Subcutaneous preadipocyte (primary cell): ENCODE measurements at places on chromosomes 5 and 9. TPM values are rescaled to one million over a fixed set of nuclear protein-coding genes. Genes with fewer than 3 reads are reported as not detected.

The PCSK1 gene
- total RNA-seq, result 0.20 and 1.1 TPM in 2 replicates

The TMC1 gene
- total RNA-seq, result 0.37 and 0.59 TPM in 2 replicates

The BTNL8 gene
- not detected in 2 replicates for total RNA-seq

The OMD gene
- 0.20 and 0.37 TPM in 2 replicates for total RNA-seq

The ZNF782 gene
- total RNA-seq, result 4.0 and 5.5 TPM in 2 replicates

The CWC27 gene
- 12.9 and 18.0 TPM in 2 replicates for total RNA-seq

The NUP188 gene
- total RNA-seq, result 51.4 and 80.2 TPM in 2 replicates
